Common myeloid progenitor, CD34-positive (primary cell): ENCODE measurements at places on chromosomes 12 and 14.
A peak's percentile ranks its signal among the peaks of the same experiment; 100 is the strongest.

GRCh38 chr14:47520382-47520781 lies 155.0 kb downstream of the MDGA2 start:
- no peak overlapping the region for H3K4me3 ChIP-seq
- DNase-seq, result no peak
- H3K27ac ChIP-seq, result no peak overlapping the region
- H3K27me3 ChIP-seq, result no peaks in the 10 kb centered on the region
- H3K4me1 ChIP-seq, result no peaks in the 10 kb centered on the region

GRCh38 chr12:28023156-28023887 lies 50.8 kb upstream of the PTHLH start:
- H3K36me3 ChIP-seq, result no peaks in the 10 kb centered on the region
- no peaks in the 10 kb centered on the region for H3K27me3 ChIP-seq
- peaks cover 5% of the 10 kb centered on the region for H3K4me1 ChIP-seq
- no peak overlapping the region for H3K4me3 ChIP-seq
- no peak for DNase-seq

DNA sequence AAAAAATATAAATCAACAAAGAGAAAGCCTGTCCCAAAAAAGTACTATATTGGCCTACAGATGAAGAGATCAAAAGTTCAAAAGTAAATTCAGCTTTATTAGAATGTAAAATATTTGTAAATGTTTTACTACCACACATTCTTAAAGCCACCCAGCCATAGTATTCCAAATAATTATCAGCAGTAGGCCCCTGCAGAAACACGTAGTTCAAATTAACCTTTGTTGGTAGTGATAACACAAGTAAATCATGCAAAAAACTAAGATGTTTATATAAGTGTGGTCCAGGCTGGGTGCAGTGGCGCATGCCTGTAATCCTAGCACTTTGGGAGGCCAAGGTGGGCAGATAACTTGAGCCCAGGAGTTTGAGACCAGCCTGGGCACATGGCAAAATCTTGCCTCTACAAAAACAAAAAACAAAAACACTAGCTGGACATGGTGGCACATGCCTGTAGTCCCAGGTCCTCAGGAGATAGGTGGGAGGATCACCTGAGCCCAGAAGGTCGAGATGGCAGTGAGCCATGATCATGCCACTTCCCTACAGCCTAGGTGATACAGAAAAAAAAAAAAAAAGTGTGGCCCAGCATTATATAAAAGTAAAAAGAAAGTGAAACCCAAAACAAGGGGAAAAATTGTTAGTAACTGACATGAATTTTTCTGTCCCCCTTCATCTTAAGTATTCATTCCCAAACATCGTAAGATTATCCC lies 17.9 kb downstream of the SPTLC2 start:
- peak overlapping the region; percentile 74 for H3K27ac ChIP-seq
- no peaks in the 10 kb centered on the region for H3K27me3 ChIP-seq
- H3K4me3 ChIP-seq, result peak overlapping the region; percentile 34
- H3K36me3 ChIP-seq, result peaks cover 35% of the 10 kb centered on the region

DNA sequence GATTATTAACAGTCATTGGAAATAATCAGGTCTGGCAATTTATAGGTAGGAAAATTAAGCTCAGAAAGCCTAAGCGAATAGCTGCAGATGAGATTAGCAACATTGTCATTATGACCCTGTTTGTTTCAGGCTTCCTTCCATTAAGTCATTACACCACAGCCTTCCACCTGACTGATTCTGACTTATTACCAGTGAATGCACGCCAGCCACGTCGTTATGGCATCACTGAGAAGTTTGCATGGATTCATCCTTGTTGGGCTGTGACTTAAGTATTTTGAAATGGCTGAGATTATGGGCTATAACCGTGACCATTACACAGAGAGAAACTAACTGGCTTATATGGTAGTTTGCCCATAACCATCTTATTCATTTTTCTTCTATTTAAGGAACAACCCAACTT lies 18.6 kb downstream of the RASSF8 start:
- no peaks in the 10 kb centered on the region for H3K27me3 ChIP-seq
- H3K27ac ChIP-seq, result no peak overlapping the region
- no peaks in the 10 kb centered on the region for H3K4me1 ChIP-seq
- DNase-seq, result no peak

GRCh38 chr12:103824290-103824689 lies 16.7 kb downstream of the NT5DC3 start:
- H3K27me3 ChIP-seq, result no peaks in the 10 kb centered on the region
- H3K27ac ChIP-seq, result no peak overlapping the region
- H3K4me1 ChIP-seq, result no peaks in the 10 kb centered on the region
- no peak overlapping the region for H3K4me3 ChIP-seq
- DNase-seq, result no peak

DNA sequence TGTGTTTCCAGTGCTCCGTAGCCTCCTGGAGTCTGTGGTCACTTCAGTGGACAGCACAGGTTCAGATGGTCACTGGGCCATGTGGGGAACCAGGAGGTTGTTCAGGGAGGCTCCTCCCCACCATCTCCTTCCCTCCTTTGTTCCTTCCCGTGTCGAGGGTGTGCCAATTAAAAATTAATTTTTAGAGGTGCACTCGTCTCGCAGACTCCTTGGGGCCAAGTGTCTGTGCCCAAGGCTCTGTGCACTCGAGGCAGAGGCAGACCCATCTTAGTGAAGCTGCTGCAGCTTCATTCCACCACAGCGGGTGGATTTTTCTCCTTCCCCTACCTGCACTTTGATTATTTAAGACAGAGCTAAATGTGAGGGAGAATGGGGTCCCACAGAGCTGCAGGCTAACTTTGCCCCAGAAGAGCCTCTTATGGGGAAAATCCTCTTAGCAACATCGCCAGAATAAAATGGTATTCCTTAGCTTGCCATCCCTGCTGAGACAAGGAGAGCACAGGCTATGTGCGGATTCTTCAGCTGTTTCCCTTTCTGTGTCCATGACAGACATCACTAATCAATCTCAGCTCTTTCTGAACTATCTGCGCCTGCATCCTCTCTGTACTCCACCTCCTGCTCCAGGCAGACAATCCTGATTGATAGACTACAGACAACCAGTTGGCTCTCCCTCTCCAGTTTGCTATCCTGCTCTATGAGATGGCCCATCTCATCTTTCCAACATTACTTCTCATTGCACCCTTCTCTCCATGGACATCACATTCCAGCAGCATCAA lies 159.5 kb downstream of the VRK1 start:
- no peaks in the 10 kb centered on the region for H3K36me3 ChIP-seq
- H3K4me1 ChIP-seq, result no peaks in the 10 kb centered on the region
- no peaks in the 10 kb centered on the region for H3K27me3 ChIP-seq
- H3K4me3 ChIP-seq, result no peak overlapping the region
- DNase-seq, result no peak
- no peak overlapping the region for H3K27ac ChIP-seq

- peaks cover 2% of the 10 kb centered on the region for H3K27me3 ChIP-seq
- no peak overlapping the region for H3K27ac ChIP-seq
- no peak overlapping the region for H3K4me3 ChIP-seq
- no peaks in the 10 kb centered on the region for H3K4me1 ChIP-seq
These were observed 42.0 kb downstream of the GPHB5 start for GRCh38 chr14:63276492-63277342.

- no peak for DNase-seq
- H3K36me3 ChIP-seq, result no peaks in the 10 kb centered on the region
- H3K4me3 ChIP-seq, result no peak overlapping the region
- no peaks in the 10 kb centered on the region for H3K27me3 ChIP-seq
- no peaks in the 10 kb centered on the region for H3K4me1 ChIP-seq
These were observed 14.0 kb downstream of the CCDC62 start for GRCh38 chr12:122788387-122788786.

- DNase-seq, result peak; percentile 73
- H3K4me1 ChIP-seq, result peaks cover 27% of the 10 kb centered on the region
- H3K36me3 ChIP-seq, result no peaks in the 10 kb centered on the region
- H3K4me3 ChIP-seq, result peak within 1 kb of the TSS; percentile 71
- no peak within 1 kb of the TSS for H3K27ac ChIP-seq
These were observed at the start of gene CACNA1C for GRCh38 chr12:2052826-2053678. CACNA1C (plus strand) TSS chr12:2052987; CDS start chr12:2053563, 576 bp downstream.

DNA sequence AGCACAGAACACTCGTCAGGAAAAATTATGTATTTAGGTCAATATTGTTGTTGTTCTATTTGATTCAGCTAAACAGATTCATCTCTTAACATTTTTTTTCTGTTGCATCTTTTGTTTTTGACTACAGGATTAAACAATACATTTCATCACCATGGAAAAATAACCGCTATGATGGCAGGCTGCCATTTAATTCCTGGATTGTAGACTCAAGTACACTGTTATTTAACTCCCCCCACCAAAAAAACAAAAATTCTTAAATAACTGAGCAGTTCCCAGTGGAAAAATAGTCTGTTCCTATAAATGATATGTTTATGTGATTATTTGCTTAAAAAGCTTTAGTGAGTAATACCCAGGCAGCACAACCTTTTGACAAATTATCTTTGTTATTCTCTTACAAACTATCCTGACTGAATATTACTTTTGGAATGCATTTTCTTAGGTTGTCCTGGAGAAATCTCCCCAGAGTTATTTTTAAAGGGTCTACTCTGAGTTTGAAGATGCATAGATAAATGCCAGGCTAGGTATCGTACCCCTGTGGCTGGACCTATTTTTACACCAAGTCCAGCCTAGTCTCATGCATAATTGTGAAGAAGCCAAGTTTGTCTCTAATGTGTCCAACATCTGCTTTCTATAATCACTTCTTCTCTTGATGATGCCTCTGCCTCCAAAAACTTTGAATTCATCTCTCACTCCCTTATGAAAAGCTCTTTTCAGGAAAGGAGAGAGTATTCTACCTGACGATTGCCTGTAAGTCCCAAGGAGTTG lies 3.7 kb downstream of the KERA start:
- no peak overlapping the region for H3K4me3 ChIP-seq
- H3K4me1 ChIP-seq, result no peaks in the 10 kb centered on the region
- H3K27me3 ChIP-seq, result no peaks in the 10 kb centered on the region
- no peak overlapping the region for H3K27ac ChIP-seq
- peak; percentile 46 for DNase-seq

- DNase-seq, result no peak
- peaks cover 1% of the 10 kb centered on the region for H3K4me1 ChIP-seq
- H3K27ac ChIP-seq, result no peak overlapping the region
- no peaks in the 10 kb centered on the region for H3K36me3 ChIP-seq
- peaks cover 2% of the 10 kb centered on the region for H3K27me3 ChIP-seq
- no peak overlapping the region for H3K4me3 ChIP-seq
These were observed 68.7 kb upstream of the TMPO start for GRCh38 chr12:98446682-98447081.

DNA sequence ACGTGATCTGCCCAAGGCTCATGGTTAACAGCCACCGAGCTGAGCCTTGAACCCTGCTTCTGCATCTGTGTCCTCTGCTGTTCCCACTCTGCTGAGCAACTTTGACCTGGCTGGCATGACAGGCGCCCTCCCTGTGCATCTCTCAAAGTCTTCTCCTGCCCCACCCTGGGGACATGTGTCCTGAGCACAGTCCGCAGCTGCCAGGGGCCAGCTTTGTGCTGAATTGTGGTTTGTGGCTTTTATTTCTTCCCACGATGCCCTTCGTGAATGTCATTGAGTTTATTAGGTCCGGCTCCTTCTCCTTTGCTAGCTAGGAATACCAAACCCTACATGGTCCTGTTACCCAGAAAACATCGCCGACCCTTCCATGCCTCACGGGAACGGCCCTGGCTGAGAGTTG lies 161.0 kb downstream of the TSPAN9 start:
- no peaks in the 10 kb centered on the region for H3K36me3 ChIP-seq
- H3K4me3 ChIP-seq, result no peak overlapping the region
- H3K27me3 ChIP-seq, result peaks cover 3% of the 10 kb centered on the region
- no peak for DNase-seq
- H3K4me1 ChIP-seq, result no peaks in the 10 kb centered on the region
- H3K27ac ChIP-seq, result no peak overlapping the region

GRCh38 chr12:92496790-92497189 lies 206.0 kb upstream of the PLEKHG7 start:
- no peaks in the 10 kb centered on the region for H3K36me3 ChIP-seq
- H3K27ac ChIP-seq, result no peak overlapping the region
- H3K4me3 ChIP-seq, result no peak overlapping the region

GRCh38 chr12:131893605-131894312 lies 663 bp upstream of the ULK1 start:
- no peaks in the 10 kb centered on the region for H3K27me3 ChIP-seq
- DNase-seq, result peak; percentile 16
- H3K4me3 ChIP-seq, result no peak overlapping the region
- no peaks in the 10 kb centered on the region for H3K36me3 ChIP-seq
- H3K27ac ChIP-seq, result no peak overlapping the region

DNA sequence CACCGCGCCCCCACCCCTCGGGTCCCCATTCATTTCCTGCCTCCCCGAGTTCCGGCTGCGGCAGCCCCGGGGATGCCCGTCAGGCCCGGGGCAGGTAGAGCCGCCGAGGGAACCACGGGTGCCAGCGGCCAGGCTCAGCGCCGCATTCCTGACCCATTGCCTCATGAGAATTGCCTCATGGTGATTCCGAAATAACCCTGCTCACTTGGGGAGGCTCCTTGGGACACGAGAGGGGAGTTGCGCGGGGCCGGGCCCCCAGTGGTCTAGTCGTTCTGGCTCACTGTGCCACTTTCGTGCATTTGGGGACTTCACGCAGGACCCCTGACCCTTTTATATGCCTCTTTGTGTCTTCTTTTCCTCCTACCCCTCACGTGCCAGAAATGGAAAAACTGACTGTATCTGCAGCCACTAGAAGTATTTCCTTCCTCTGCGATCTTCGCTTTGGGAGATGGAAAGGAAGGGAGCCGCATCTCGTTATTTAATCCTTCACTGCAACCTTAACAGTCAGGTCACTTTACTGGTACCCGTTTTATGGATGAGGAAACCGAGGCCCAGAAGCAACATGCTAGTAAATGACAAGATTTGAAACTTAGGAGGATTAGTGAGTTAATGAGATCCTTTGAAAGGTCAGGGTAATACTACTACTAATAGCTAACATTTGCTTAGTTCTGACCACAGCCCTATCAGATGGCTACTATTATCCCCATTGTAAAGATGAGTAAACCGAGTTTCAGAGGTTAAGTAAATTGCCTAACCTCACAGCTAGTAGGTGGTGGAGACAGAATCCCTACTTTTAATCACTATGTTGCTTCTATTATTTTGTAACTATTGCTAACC lies 768 bp downstream of the PTPN11 start:
- no peaks in the 10 kb centered on the region for H3K36me3 ChIP-seq
- H3K27ac ChIP-seq, result peak overlapping the region; percentile 80
- peak overlapping the region; percentile 99 for H3K4me3 ChIP-seq
- no peaks in the 10 kb centered on the region for H3K27me3 ChIP-seq
- H3K4me1 ChIP-seq, result peaks cover 6% of the 10 kb centered on the region

- no peaks in the 10 kb centered on the region for H3K36me3 ChIP-seq
- H3K4me3 ChIP-seq, result no peak overlapping the region
- no peaks in the 10 kb centered on the region for H3K27me3 ChIP-seq
- H3K27ac ChIP-seq, result no peak overlapping the region
- no peak for DNase-seq
These were observed 6.7 kb downstream of the RIMBP2 start for GRCh38 chr12:130709151-130709970.

DNA sequence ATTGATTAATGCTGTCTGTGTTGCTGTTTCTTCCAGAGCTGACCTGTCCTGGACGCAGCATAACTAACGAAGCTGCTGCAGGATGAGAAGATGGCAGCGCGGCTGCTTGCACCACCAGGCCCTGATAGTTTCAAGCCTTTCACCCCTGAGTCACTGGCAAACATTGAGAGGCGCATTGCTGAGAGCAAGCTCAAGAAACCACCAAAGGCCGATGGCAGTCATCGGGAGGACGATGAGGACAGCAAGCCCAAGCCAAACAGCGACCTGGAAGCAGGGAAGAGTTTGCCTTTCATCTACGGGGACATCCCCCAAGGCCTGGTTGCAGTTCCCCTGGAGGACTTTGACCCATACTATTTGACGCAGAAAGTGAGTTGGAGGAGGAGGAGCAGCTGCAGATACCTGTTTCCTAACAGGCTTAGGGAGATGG lies 71.7 kb downstream of the SCN8A start:
- DNase-seq, result no peak
- H3K27me3 ChIP-seq, result peaks cover 3% of the 10 kb centered on the region
- H3K4me1 ChIP-seq, result no peaks in the 10 kb centered on the region
